ENCODE measurements at places on chromosomes 6 and 20. TPM values are rescaled to one million over a fixed set of nuclear protein-coding genes. Genes with fewer than 3 reads are reported as not detected.

DNA sequence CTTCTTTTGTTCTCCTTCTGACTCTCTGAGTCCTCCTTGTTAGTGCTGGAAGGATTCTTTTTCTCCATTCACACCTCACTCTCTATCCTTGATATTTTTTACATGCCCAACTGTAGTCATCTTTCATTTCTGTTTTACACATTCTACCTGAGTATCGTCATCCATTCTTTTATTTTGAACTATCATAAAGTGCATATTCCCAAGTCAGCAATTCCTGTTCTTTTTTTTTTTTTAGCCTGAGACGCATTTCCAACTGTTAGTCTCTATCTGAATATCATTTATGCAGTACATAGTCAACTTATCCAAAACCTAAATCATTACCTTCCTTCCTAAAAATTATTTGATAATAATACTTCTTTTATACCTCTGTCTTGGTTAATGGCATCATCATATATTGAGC lies 207.5 kb downstream of the NKAIN2 start:
- no peak for DNase-seq

Gene TENT5A
- total RNA-seq = 21.6 TPM

Gene C4A
- total RNA-seq = 71.1 TPM

- no peak for DNase-seq
These were observed 28.8 kb downstream of the GCM1 start for GRCh38 chr6:53119772-53120409.

Gene RAB44
- total RNA-seq = 1.0 TPM

- DNase-seq = no peak
These were observed 32.9 kb downstream of the TMEM244 start for GRCh38 chr6:129828229-129828628.

- DNase-seq = no peak
These were observed 672 bp downstream of the CARMIL1 start for GRCh38 chr6:25279748-25280343.

GRCh38 chr20:33404281-33404680 lies 3.0 kb upstream of the CDK5RAP1 start:
- DNase-seq = no peak

Gene GDAP1L1
- not detected for total RNA-seq

- DNase-seq = no peak
These were observed 63.8 kb upstream of the TINAG start for GRCh38 chr6:54244430-54244829.

DNA sequence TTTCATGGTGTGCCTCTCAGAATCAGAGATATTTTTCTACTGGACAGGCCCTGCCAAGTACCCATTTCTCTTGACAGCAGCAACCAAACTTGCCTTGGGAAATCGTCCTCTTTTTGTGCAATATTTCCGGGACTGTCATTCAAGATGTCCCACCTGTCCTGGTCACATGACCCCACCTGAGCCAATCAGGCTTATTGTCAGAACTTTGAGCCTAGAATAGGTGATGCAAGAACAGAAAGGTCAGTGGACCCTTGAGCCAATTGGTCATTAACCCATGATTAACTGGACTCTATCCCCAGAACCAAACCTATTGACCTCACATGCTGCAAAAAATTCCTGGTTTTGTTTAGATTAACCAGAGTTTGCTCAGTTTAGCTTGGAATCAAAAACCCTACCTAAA lies 108.3 kb upstream of the TOP1 start:
- no peak for DNase-seq

DNA sequence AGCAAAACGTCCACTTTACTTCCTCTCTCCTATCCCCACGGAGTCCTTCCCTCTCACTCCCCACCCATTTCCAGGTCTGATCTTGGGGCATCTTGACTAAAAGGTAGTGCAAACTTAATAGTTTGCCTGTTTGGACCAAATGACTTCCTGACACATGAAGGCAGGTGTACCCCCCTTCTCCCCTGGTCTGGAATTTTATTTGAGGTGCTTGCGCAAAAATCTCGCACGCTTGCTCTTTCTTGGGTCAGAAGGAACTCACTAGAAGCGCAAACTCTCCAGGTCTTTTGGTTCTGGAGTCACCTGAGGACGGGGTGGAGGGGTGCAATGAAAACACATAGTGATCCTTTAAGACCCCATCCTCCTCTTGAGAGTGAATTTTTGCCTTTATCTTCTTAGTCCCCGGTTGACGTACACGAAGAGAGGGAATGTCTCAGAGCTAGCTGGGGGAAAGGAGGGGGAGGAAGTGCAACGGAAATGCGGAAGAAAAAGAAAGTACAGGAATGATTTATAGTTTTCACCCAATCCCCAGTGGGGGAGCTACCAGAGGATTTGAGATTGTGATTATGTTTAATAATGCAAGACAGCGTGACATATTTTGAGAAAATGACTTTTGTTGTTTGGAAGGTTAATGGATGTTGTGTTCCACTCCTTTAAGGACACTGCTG lies 4.9 kb downstream of the ADGRB3 start:
- DNase-seq = no peak

- DNase-seq = no peak
These were observed 74.9 kb downstream of the IGF2R start for GRCh38 chr6:160043784-160044183.

DNA sequence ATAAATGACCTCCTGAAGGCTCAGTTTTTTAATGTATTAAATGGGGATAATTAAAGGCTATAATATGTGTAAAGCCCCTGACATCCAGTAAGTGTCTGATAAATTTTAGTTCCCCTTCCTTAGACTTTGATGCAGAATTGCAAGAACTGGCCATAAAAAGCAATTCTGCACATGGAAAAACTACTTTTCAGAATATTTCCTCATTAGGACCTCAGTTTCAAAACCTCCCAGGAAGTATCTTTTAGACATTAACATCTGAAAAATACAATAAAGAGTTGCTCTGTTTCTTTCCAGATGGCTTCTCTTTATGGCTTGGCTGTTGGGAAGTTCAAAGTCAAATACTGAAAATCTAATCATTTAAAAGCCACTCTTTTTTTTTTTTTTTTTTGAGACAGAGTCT lies 106.3 kb upstream of the ZNF217 start:
- no peak for DNase-seq

DNA sequence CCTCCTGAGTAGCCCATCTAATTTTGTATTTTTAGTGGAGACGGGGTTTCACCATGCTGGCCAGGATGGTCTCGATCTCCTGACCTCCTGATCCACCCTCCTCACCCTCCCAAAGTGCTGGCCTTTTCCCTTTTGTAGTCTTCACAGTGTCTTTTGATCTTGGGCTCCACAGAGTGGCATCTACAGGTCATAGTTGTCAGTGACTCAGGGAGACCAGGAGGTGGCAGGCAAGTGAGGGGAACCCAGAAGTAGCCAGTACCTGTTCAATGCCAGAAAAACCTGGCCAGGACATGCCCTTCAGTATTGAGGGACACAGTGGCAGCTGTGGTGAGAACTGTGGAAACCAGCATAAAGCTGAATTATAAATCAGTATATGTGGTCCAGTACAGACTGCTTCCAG lies 19.6 kb downstream of the RPP21 start:
- DNase-seq = no peak

Gene RPS6KA2
- 85.3 TPM for total RNA-seq

DNA sequence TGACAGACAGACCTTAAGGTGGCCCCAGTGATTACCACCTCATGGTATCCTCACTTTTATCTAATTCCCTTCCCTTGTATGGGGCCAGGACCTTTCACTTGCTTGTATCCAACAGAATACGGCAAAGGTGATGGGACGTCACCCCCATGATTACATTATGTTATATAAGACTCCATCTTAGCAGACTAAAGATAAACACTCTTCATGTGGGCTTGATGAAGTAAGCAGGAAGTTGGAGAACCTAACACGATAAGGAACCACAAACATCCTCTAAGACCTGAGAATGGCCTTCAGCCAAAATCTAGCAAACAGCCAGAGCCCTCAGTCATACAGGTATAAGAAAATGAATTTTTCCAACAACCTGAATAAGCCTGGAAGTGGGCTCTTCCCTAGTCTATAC lies 8.0 kb downstream of the SLC17A3 start:
- DNase-seq = no peak

Gene NKX2-2
- not detected for total RNA-seq

DNA sequence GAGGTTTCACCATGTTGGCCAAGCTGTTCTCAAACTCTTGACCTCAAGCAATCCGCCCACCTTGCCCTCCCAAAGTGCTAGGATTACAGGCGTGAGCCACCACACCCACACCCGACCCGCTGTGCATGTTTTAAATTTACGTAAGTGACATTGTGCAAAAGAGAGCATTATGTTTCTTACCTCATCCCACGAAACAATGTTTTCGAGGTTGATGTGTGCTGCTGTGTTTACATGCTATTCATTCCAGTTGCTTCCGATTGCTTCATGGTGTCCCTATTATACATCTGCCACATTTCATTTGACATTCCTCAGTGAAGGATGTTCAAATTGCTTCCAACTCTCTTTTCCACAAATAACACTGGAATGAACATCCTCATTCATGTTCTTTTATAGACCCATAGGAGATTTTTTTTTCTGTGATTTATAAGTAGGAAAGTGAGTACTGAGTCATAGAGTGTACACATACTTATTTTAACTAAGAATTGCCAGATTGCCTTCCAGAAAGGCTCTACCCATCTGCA lies 403.9 kb upstream of the JARID2 start:
- DNase-seq = no peak

GRCh38 chr6:125987026-125987617 lies 782 bp downstream of the TRMT11 start:
- DNase-seq = no peak

Gene ZC2HC1B
- not detected for total RNA-seq

- no peak for DNase-seq
These were observed 66.9 kb upstream of the SMIM28 start for GRCh38 chr6:138310821-138311220.

Gene PACRG
- total RNA-seq = 9.7 TPM

DNA sequence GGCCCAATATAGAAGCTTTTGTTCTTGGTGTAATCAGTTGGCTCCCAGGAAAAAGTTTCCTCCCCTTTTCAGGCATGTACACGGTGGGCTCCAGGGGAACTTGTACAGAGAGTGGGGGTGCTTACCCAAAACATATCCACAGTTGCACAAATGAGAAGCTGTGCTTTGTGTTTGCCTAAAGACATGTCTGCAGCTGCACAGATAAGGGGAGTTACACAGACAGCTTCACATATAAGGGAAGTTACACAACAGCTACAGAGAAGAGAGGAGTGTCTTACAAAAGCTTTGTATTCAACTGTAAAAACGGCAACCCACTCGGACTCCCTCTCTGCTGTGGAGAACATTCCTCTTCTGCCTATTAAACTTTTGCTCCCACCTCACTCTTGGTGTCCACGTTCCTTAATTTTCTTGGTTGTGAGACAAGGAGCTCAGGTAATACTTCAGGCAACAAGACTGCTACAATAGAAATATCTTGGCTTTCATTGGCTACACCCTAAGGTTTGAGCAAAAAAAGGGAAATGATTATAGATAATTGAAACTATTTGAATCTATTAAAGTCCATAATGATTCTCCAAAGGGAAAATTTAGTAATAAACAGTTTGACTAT lies 7.4 kb upstream of the PNRC1 start:
- no peak for DNase-seq

GRCh38 chr20:20084296-20084752 lies 32.0 kb downstream of the CFAP61 start:
- DNase-seq = no peak

DNA sequence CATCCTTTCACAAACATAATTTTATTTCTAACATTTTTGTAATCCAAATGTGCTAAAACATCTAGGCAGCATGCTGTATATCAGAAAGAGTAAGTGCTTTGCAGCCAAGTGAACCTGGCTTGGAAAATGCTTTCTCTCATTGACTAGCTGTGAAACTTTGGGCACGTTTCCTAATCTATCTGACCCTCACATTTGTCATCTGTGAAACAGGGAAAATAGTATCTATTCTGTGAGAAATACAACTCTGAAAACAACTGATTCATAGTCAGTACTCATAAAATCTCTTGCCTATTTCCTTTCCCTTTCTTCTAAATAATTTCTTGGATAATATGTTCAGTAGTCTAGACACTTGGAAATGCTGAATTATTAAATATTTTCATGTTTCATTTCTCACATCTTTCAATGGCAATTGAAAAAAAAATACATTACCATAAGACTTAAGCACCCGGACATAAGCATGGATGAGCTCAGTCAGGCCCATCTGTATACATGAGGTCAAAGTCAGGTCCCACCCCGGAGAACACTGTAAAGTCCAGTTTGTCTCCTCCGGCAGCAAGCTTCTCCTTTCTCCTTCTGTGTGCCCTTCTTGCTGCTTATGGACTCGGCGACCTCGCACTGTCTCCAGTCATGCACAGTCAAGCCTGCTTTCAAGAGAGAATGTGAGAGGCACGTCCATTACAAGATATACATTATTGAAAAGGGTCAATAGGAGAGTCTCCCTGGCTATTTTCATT lies 455.0 kb upstream of the SOX4 start:
- no peak for DNase-seq

DNA sequence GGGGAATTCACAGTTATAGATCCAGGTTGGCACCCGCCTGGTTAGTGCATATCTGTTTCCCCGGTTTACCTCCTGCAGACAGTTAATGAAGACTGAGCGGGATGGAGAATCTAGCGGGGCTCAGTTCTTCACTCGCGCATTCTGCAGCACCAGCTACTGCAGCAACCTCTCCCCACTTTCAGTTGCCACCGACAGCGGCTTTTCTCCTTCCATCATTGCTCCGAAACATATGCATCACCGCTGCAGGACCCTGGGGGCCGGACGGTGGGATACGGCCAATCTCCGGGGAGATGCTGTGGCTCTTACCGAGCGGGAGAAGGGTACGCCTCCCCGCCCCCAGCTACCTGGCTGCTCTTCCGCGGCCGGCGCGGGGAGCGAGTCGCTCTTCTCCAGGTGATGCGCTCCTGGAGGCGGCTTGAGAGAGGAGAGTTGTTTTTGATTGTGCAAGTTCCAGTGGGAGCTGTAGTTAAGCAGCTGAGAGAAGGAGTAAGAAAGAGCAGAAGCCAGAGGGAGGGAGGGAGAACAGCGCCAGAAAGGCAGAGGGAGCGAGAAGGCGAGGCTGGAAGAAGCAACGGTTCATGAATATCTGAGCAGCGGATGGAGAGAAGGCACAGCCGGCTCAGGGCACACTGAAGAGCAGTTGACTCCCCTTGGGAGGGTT lies at the start of gene SGK1:
Gene SGK1 (minus strand): TSS at position 642 of the 661 bp plus-strand sequence. CDS start 652 bp downstream, outside the sequence.
- no peak for DNase-seq

DNA sequence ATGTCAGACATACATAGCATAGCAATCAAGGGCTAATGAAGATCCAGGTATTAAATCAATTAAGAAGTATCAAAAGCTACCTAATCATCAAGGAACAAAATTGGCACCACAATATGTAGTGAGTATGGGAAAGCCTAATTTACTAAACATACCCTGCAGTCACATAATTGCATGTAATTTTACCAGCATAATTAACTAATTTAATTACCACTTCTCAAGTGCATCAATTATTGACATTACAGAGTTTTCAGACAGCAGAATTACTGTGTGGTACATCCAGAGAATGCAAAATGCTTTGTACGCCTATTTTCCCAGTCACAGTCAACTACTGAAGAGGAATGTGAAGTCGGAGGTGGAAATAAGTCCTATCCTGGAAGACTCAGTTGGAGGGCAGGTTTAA lies 279.0 kb upstream of the ID4 start:
- no peak for DNase-seq
